T-cell (primary cell): ENCODE measurements at places on chromosomes 2 and 18. TPM values are rescaled to one million over a fixed set of nuclear protein-coding genes. Genes with fewer than 3 reads are reported as not detected.

The SLC5A6 gene
- total RNA-seq: 37.8 TPM

The AQP4 gene
- 0.25 TPM for total RNA-seq

The VIT gene
- total RNA-seq: not detected

The MERTK gene
- 0.33 TPM for total RNA-seq

The UGT1A5 gene
- total RNA-seq: not detected

The INHBB gene
- total RNA-seq: not detected

The TMEFF2 gene
- total RNA-seq: not detected

The MEMO1 gene
- 35.0 TPM for total RNA-seq

The RAB6C gene
- total RNA-seq: not detected

The SCRN3 gene
- 11.3 TPM for total RNA-seq

The METAP1D gene
- 7.6 TPM for total RNA-seq

The CLEC4F gene
- not detected for total RNA-seq

The PARD6G gene
- 0.96 TPM for total RNA-seq

The CAB39 gene
- total RNA-seq: 91.7 TPM

The NEU4 gene
- not detected for total RNA-seq

The SCN7A gene
- total RNA-seq: not detected

The CRYBA2 gene
- not detected for total RNA-seq

The ZSWIM2 gene
- not detected for total RNA-seq

The GRHL1 gene
- total RNA-seq: 0.25 TPM

The SLC35F5 gene
- 19.5 TPM for total RNA-seq

The NFE2L2 gene
- 73.8 TPM for total RNA-seq

The AGXT gene
- not detected for total RNA-seq

The TANK gene
- 57.7 TPM for total RNA-seq

The MOCOS gene
- total RNA-seq: 0.16 TPM

The AAK1 gene
- 177 TPM for total RNA-seq

The AKAIN1 gene
- not detected for total RNA-seq

The LCT gene
- total RNA-seq: 0.26 TPM

The UGT1A7 gene
- total RNA-seq: not detected

The RGPD4 gene
- total RNA-seq: not detected

The PLCL1 gene
- 22.0 TPM for total RNA-seq

The IL37 gene
- not detected for total RNA-seq

The FAM161A gene
- total RNA-seq: 4.0 TPM

The FN1 gene
- total RNA-seq: not detected

The KCNS3 gene
- total RNA-seq: not detected

The CAPG gene
- 41.2 TPM for total RNA-seq

The B4GALT6 gene
- total RNA-seq: 1.5 TPM

The CNTNAP5 gene
- total RNA-seq: not detected

The IL1RN gene
- total RNA-seq: not detected

The MPP4 gene
- 0.13 TPM for total RNA-seq

The BOLL gene
- not detected for total RNA-seq

The TWIST2 gene
- not detected for total RNA-seq

The HJURP gene
- total RNA-seq: 0.33 TPM

The LYG1 gene
- total RNA-seq: 3.3 TPM

The GRB14 gene
- total RNA-seq: not detected

The CRIM1 gene
- 4.2 TPM for total RNA-seq

The SH3RF3 gene
- 4.6 TPM for total RNA-seq

The GPATCH11 gene
- total RNA-seq: 6.7 TPM

The LYPD6 gene
- not detected for total RNA-seq

The UGT1A4 gene
- not detected for total RNA-seq

The CFAP221 gene
- not detected for total RNA-seq

The HES6 gene
- total RNA-seq: 2.8 TPM
